ENCODE measurements at places on chromosomes 1 and 21.

GRCh38 chr21:44431300-44431699 is 24.0 kb upstream of the LRRC3 start:
- no peak for DNase-seq

DNA sequence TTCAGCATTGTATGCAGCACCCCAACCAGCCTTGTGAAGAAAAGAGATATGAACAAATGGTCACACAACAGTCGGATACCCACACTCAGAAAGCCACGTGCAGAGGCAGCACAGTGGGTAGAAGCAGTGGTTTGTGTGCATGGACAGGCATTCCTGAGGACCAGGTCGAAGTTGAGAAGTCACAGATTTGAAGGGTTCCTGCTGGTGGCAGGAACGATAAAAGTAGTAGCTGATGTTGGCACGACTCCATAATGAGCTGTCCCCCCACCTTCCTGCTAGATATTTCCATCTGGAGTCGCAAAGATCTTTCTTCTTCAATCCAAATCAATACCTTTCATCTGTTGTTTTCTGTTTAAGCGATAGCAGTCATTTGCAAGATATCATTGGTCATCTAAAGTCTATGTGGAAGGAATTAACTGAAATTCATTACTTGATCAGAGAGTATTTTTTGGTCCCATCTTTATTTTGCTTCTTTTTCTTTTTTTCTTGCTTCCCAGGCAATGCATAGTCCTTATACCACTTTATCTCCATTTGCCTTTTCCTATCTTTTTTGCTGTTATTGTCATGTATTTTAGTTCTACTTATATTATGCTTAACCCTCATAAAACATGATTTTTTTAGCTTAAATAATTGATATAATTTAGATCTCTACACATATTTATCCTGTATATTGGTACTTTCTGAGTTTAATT is 176.4 kb downstream of the DHRS3 start:
- no peak for DNase-seq

DNA sequence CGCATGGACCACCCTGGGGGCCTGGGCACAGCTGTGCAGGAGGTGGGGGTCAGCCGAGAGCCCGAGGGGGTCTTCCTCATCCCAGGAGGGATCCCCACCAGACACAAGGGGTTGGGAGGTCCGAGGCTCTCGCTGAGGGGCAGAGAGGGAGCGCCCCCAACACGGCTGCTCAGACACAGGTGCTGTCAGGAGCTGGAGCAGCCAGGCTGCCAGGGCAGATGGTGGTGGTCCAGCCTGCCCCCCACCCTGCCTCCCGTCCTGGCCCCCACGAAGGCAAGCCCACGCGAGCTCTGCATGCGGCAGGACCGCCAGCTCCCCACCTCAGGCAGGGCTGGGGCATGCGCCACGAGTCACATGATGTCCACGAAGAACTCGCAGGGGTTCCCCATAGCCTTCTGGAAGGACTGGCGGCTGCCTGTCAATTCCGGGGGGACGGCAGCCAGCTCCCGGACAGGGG is 4.7 kb downstream of the TAS1R3 start:
- no peak for DNase-seq

DNA sequence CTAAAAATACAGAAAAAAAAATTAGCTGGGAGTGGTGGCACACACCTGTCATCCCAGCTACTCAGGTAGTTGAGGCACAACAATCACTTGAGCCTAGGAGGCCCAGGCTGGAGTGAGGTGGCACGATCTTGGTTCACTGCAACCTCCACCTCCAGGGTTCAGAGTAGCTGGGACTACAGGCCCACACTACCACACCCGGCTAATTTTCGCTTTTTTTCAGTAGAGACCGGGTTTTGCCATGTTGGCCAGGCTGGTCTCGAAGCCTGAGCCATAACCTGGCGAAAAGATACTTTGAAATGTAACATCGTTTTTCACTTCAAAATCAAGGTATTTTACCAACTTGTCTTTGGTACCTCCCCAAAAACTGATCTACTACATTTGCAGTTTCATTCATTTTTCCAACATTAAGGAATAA is 6.1 kb downstream of the GAS5 start:
- DNase-seq: peak; percentile 49

DNA sequence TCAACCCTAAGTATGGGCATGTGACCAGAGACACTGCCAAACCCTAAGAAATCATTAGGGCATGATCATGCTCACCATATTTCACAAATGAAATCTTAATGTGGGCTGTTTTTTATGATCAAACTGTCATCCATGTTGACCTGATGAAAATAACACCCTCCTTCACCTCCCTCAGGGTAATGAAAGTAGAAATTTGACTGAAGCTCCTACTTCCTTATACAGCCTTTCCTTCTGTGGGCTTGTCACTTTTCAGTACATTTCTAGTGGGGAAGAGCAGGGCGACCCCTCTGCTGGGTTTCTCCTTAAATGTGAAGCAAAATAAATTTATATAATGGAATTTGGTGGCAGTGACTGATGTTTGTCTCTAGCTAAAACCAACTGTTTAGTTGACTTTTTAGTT is 25.9 kb downstream of the IVNS1ABP start:
- no peak for DNase-seq

DNA sequence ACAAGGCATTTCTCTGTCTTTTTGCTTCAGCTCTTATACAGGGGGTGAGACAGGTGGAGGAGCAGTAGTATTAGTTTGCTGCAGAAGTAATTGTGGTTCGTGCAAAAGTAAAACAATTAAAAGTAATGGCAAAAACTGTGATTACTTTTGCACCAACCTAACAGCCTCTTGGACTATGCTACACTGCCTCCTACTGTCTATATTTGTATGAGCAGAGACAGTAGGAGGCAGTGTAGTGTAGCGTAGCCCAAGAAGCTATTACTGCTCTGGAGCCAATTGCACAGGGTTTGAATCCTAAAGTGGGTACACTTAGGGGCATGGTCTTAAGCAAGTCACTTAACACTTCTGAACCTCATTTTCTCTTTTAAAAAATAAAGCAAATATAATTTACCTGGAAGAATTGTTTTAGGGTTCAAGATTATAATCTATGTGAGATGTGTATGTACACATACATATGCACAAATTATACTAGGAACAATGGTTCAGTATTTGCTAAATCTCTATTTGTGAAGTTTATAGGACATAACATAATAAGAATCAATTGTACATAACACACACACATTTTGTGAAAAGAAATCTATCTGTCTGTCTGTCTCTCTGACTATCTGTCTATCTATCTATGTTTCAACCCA is 103.8 kb downstream of the BRINP3 start:
- DNase-seq: no peak

Measured in CMK (cell line).